ENCODE measurements at places on chromosomes 7 and 10.

- DNase-seq = no peak
These were observed 67.0 kb upstream of the PRLHR start for GRCh38 chr10:118662228-118663035.

GRCh38 chr10:30683496-30683895 is 53.9 kb upstream of the LYZL2 start:
- no peak for DNase-seq

DNA sequence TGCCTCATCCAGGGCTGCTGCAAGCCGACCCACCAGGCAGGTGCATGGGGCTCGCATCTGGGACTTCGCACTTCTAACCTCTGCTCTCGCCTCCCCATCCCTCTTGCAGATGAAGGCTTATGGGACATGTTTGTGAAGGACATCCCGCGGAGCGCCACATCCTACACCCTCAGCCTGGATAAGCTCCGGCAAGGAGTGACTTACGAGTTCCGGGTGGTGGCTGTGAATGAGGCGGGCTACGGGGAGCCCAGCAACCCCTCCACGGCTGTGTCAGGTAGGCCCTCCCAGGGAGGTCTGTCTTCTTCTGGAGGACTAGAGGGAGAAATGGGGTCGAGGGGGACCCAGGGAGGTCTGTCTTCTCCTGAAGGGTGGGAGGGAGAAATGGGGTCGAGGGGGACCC is 448.9 kb upstream of the FOXK1 start:
- DNase-seq = no peak

DNA sequence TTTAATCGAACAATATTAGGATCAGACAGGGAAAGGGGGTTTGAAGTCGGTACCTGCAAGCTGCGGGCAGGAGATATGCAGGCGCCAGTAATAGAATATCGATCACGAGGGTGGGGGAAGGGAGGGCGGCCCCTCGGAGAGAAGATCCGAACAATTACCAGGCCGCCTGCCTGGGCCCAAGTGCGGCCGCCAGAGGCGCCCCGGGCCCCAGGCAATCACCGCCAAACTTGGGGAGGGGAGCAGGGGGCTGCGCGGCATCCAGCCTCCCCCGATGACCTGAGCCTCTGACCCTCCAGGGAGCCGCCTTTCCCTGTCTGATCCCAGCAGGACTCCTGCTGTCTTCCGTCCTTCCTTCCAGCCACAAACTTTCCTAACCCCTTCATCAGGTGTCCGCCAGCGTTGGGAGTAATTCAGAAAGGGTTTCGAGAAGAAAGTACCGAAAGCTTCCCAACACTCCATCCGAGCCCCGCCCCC is 1.1 kb downstream of the NKX1-2 start:
- no peak for DNase-seq

DNA sequence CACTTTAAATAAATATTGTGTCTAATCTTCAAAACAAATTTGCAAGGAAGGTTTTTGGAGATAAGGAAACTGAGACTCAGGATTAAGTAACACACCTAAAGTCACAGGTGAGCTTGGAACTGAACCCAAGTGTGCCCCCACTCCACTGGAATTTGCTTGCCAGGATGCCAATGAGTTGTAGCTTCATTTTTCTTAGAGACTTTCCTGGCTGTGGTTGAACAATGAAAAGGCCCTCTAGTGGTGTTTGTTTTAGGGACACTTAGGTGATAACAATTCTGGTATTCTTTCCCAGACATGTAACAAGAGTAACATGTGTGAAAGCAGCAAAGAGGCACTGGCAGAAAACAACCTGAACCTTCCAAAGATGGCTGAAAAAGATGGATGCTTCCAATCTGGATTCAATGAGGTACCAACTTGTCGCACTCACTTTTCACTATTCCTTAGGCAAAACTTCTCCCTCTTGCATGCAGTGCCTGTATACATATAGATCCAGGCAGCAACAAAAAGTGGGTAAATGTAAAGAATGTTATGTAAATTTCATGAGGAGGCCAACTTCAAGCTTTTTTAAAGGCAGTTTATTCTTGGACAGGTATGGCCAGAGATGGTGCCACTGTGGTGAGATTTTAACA is 1.5 kb downstream of the IL6 start:
- peak; percentile 88 for DNase-seq

DNA sequence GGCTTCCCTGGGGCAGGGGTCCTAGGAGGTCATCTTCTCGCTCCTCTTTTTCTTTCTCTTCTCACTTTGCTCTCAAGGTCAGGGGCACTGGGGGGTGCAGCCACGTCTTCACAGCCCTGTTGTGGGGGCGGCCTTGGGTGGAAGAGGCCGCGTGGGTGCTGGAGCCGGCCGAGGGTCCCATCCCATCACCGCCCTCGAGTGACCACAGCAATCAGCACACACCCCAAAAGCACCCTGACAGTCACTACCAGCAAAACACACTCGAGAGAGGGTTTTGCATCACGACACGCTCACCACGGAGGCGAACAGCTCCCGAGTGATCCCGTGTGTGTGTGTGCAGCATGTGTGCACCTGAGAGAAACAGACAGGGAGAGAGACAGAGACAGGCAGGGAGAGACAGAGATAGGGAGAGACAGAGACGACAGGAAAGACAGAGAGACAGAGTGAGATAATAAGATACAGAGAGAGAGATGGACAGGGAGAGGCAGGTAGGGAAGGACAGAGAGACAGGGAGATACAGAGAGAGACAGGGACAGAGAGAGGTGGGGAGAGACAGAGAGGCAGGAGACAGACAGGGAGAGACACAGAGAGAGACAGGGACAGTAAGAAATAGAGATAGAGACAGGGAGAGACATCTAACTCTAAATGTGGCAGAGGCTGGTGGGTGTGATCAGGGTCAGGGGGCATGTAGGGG is 100.9 kb downstream of the WDR37 start:
- DNase-seq = no peak

DNA sequence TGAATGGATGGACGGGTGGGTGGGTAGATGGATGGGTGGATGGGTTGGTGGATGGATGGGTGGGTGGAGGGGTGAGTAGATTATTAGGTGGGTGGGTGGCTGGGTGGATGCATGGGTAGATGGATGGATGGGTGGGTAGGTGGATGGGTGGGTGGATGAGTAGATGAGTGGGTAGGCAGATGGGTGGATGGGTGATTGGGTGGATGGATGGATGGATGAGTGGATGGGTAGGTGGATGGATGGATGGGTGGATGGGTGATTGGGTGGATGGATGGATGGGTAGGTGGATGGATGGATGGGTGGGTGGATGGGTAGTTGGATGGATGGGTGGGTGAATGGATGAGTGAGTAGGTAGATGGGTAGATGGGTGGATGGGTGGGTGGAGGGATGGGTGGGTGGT is 59.6 kb upstream of the ADGRA1 start:
- no peak for DNase-seq

DNA sequence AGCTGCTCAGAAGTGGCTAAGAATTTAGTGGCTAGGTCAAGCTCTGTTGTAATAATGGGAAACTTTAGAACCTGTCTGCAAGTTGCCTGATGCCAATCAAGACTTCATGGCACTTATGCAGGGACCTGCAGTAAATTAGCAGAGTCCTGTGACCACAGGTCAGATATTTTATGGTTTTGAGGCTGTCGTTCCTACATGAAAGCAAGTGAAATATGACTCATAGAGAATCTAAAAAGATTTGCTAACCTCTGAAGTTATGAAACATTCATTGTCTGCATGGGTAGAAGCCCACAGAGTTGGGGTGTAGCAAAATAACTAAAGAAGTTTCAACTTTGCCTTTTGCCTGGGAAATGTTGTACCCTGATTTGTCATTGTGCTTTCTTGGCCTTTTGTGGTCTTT is 32.3 kb downstream of the SLC39A12 start:
- no peak for DNase-seq

DNA sequence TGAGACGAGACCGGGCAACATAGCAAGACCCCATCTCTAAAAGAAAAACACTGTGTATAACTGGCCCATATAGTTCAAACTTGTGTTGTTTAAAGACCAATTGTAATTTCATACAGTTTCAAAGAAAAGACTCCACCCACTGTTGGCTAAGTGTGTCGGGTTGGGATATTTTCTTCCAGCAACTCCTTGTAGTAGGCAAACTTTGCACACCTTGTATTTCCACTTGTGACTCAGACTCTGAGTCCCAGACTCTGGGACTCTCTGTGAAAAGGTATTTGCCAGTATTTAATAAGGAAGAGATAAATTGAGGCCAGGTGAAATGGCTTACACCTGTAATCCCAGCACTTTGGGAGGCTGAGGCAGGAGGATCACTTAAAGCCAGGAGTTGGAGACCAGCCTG is 29.3 kb upstream of the RHBDD2 start:
- DNase-seq = no peak

DNA sequence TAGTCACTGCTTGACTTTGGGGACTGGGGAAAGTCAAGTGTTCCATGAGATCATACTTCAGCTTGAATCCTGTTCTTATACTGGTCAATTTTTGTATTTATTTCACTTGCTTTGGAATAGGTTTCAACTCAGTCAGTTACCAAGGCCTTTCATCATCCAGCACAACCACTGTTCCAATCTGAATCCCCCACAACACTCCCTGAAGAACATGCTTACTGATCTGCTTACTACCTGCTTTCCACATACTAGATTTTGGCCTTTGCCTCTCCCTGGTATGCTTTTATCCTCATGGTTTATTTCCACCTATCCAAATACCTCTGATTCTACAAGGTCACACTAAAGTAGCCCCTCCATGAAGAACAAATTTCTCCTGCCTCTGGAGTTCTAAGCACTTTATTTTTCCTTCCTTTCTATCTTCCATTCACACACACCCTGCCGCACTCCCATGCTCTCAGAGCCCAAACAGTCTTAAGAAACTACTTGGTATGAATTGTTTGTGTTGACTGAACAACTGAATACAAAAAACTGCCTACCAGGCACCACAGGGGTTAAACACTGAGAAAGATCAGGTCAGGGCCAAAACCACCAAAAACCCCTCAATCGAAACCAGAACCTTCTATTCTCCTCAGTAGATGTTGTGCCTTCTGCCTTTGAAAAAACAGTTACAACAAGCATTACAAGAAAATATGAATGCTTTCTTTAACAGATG is 178.1 kb downstream of the AVL9 start:
- no peak for DNase-seq

- DNase-seq = no peak
These were observed 76.3 kb downstream of the CACNB2 start for GRCh38 chr10:18216482-18216881.

GRCh38 chr7:134514663-134515062 is 12.7 kb upstream of the AKR1B10 start:
- peak; percentile 91 for DNase-seq

- peak; percentile 65 for DNase-seq
These were observed 228.9 kb upstream of the TCF7L2 start for GRCh38 chr10:112721080-112721698.

DNA sequence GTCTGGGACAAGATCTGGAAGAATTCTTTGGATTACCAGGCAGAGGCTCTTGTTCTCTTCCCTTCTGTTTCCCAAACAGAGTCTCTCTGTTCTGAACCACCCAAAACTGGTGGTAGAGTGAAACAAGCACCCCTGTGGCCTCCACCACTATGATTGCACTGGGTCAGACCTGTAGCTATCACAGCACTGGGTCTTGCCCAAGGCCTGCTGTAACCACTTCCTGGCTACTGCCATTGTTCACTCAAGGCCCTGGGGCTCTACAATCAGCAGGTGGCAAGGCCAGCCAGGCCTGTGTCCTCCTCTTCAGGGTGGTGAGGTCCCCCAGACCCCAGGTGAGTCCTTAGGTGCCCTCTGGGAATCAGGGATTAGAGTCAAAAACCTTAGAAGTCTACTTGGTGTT is 4.1 kb upstream of the LRRC17 start:
- no peak for DNase-seq

DNA sequence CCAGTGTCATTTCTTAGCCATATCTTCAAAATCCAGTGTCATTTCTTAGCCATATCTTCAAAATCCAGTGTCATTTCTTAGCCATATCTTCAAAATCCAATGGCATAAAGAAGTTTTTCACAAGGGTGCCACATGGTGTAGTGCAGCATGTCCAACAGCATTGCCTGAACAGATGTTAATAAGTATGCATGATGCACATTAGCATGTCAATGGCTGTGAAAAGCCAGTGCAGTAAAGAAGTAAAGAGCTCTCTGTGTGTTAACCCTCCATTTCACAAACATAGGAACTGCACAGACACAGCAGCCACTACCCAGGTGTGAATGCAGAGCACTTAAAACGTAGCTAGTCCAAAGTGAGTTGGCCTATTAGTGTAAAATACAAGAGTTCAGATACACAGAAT is 89.8 kb downstream of the GNAI1 start:
- no peak for DNase-seq

DNA sequence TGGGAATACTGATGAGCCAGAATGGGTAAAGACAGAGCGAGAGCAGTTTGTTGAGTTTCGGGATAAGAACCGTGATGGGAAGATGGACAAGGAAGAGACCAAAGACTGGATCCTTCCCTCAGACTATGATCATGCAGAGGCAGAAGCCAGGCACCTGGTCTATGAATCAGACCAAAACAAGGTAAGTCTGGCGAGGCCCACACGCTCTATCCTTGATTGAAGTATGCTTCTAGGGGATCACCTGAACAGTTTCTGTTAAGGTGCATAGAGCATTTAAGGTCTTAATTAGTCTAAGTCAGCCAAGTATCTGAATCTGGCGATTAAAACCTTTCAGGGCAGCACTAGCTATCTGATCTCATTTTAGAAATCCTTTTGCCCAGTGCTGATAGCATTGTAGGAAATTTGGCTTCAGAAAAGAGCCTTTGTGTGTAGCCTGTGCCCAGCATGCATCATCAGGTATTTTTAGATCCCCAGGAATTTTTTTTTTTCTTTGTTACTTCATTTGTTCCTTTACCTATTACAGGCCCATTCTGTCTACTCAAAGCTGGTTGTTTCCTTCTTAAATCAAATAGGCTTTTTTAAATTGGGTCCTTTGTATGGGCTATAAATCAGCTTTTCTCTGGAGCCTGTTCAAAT is 8.0 kb downstream of the OPN1SW start:
- DNase-seq = no peak

- no peak for DNase-seq
These were observed 56.2 kb upstream of the AGK start for GRCh38 chr7:141495057-141495456.

Measured in ACHN (cell line).